Fibroblast of skin of left quadriceps (primary cell): ENCODE measurements at places on chromosomes 1 and 21.

DNA sequence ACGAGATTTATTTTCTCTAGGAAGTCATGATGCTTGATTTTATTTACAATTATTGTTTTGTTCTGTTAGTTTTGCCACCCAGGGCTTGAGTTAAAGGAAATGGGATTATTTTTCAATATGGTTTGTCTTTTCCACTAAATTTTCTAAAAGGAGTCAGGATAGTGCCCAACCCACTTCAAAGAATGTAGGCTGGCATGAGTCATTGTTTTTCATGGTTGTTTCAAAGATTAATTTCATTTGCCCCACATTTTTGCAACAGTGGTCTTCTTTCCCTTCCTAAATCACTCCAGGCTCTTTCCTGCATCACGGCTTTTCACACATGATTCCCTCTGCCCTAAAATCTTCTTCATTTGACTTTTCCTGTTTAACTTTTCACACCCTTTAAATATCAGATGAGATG lies 2.5 kb downstream of the SLAMF6 start:
- DNase-seq = no peak

GRCh38 chr21:44303490-44303981 lies 3.7 kb downstream of the PFKL start:
- no peak for DNase-seq

DNA sequence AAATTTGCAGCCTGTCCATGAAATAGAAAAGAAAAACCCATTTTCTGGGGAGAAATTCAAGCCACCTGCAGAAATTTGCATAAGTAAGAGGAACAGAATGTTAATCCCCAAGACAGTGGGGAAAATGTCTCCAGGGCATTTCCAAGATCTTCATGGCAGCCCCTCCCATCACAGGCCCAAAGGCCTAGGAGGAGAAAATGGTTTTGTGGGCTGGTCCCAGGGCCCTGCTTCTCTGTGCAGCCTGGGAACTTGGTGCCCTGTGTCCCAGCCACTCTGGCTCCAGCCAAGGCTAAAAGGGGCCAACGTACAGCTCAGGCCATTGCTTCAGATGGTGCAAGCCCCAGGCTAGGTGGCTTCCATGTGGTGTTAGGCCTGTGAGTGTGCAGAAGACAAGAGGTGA lies 155.6 kb downstream of the PRDM2 start:
- DNase-seq = no peak

- no peak for DNase-seq
Measured at GRCh38 chr1:166086113-166086883, 80.5 kb downstream of the FAM78B start.

- no peak for DNase-seq
Measured at GRCh38 chr1:245179706-245180105, 24.9 kb downstream of the KIF26B start.

DNA sequence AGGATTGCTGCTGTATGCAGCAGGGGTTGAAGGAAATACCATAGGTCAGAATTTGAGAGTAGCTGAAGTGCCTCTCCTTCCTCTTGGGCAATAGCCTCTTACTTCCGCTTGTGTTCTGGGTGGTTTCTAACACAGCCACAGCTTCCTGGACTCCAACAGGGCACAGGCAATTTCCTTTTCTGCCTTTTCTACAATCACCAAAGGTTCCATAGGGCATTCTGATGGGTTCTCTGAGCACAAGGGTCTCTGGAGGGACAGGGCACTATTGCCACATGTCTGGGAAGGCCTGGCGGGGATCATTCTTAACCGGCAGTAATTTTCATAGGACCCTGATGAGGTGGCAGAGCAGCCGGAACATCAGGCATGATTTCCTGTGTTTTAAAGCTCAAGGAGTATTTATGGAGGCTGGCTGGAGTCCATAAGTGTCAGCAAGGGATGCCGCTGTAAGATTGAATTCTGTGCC lies 5.5 kb upstream of the AGTRAP start:
- DNase-seq = no peak

DNA sequence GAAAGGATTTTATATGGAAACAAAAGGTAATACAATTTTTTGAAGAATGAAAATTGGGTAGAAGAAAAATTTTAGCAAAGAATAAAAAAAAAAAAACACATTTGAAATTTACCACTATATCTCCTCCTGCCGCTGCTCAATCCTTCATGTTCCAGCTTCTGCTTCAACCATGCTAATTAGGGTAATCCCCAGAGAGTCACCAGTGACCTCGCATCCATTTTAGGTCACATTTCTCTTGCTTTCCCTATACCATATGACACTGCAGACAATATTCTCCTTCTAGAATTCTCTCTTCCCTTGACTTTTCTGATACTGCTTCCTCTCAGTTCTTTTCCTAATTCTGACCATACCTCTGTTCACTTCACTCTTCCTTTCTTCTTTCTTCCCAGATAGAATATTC lies 237.1 kb downstream of the USH2A start:
- no peak for DNase-seq
